Left hindlimb (tissue), 1 donor: ENCODE measurements at places on chromosomes 11 and 22.

DNA sequence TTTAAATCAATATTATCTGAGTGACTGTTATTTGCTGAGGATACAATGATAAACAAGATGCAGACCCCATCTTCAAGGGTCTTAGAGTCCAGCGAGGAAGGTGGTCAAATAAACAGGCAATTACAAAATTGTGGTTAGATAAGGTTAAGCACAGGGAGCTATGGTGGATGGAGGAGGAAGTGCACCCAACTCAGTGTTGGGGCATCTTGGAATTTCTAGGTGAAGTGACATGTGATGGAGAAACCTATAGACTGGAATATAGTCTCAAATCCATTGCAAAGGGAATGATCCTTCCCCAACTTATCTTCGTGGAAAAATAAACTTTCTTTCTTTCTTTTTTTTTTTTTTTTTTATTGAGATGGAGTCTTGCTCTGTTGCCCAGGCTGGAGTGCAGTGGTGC lies 3.4 kb upstream of the PTPRJ start:
- no peak for DNase-seq

GRCh38 chr22:43858156-43858895 lies 4.0 kb downstream of the SULT4A1 start:
- DNase-seq = no peak

DNA sequence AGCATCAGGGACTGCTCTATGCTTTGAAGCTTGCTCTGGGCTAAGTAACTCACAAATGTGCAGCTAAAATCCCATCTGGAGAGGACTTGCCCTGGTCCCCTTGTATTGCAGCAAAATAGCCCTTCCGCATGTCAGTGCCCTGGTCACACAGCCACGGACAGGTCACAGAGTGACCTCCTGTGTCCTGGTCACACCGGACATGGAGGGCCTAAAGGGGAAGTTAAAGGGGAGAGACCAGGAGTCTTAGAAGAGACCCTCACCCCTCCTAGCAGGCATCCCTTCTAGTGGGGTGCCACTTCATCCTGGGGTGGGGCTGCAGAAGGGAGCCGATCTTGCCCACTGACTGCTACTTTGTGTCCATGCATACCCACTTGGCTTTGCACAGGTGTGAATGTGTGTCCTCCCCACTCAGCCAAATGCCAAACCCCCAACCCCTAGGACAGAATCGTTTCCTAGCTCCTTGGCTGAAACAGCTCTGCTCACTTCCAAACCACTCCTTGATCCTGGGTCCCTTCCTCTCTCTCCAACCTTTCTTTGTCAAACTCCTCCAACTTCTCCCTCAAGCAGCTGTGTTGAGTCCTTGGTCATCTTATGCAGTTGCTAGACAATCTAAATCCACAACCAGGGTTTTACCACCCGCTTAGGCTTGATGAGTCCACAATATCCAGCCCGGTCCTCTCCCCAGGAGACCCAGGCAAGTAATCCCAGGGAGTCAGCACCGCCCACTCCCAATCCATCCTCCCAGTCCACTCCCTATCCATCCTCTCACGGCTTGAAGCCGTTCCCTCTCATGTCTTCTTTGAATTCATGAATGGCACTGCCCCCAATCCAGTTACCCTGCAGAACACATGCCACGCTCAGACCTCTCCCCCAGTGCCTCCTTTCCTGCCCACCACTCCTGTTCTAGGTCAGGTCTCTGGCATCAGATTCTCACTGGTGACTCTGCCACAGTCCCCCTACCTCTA lies 3.3 kb upstream of the FXYD6 start:
- DNase-seq = no peak

- no peak for DNase-seq
Measured at GRCh38 chr11:68313574-68314202, 1.3 kb downstream of the LRP5 start.

GRCh38 chr11:74849525-74850391 lies 99.1 kb downstream of the XRRA1 start:
- no peak for DNase-seq

DNA sequence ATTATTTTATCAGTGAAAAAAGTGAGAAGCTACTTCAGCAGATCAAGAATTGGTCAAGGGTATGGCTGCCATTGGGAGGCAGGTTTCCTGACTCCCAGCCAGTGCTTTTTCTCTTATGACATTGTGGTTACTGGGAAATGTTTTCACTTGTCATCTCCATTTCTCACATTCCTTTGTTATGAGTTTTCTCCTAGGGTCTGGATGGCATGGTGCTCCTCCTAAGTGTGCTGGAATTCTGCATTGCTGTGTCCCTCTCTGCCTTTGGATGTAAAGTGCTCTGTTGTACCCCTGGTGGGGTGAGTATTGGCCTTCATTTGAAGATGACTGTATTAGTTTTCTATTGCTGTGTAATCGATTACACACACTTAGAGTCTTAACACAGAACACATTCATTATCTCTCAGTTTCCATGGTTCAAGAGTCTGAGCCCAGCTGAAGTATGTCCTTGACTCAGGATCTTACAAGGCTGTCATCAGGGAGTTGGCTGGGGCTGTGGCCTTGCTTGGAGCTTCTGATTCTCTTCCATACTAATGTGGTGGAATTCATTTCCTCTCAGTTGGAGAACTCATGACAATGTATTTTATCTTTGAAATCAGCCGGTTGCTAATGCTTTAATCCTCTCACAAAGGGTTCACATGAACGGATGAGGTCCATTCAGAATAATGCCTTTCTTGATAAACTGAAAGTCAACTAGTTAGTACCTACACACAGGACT lies 21.0 kb upstream of the MS4A6E start:
- DNase-seq = no peak

DNA sequence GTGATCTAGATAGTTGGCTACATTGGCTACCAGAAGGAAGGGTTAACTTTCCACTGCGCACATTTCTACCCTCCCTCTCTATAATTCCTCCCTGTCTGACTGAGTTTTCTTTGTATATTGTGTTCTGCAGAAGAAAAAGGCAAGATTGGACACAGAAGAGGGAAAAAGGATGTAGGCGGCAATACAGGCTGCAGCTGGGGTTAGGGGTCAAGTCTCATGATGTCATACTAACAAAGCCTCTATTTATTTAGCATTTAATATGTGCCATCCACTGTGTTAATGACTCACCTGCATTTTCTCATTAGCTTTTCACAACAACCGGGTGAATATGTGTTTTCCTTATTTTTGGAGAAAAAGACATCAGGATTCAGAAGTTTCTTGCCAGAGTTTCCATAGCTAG lies 2.0 kb downstream of the FAM83F start:
- DNase-seq = no peak

- DNase-seq = no peak
Measured at GRCh38 chr22:16965083-16965482, 42.9 kb downstream of the GAB4 start.

GRCh38 chr11:31106326-31106725 lies 263.2 kb downstream of the DCDC1 start:
- no peak for DNase-seq

GRCh38 chr11:46178513-46178912 lies 57.3 kb upstream of the PHF21A start:
- no peak for DNase-seq

- DNase-seq = peak; percentile 62
Measured at GRCh38 chr11:11243590-11244469, 109.2 kb downstream of the CSNK2A3 start.

GRCh38 chr11:19430346-19430745 lies 189.6 kb upstream of the E2F8 start:
- DNase-seq = no peak

DNA sequence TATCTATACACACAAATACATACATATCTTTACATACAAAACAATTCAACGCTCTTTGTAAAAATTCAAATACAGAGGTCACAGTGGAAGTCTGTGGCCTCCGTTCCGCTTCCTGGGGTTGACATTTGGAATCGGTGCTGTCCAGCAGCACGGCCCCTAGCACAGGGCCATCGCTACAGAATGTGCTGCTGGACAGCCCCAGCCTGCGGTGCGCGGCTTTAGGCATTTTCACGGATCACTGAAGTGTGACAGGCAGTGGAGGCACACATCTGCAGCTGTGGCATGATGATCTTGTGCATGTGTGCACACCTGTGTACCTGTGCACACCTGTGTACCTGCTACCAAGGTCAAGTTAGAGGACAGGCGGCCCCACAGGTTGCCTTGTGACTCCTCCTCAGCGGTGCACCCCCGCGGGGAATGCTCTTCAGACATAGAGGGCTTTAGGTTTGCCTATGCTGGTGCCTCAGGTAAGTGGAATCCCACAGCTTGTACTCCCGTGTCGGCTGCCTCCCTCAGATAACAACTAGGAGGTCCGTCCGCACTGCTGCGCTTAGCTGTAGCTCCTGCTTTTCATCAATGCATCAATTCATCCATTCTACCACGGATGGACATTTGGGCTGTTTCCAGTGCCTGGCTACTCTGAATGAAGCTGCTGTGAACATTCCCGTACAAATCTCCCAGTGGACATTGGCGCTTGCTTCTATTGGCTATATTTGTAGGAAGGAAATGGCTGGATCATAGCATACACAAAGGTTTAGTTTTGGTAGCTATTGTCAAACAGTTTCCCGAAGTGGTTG lies 29.9 kb downstream of the GAL start:
- DNase-seq = no peak

DNA sequence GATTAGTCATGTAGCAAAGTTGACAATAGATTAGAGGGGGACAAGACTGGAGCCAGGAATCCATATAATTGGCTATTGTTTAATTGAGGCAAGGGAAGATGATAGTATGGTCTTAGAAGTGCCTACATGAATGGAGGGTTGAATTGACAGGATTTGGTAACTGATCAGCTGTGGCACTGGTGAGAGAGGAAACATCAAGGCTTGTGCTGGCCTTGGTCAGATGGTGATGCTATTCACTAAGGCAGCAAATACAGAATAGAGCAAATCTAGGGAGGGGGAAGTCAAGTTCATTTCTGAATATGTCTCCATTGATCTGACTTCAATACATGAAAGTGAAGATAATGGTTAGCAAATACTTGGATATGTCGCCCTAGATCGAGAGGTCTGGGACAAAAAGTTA lies 54.3 kb upstream of the APOA1 start:
- DNase-seq = no peak

DNA sequence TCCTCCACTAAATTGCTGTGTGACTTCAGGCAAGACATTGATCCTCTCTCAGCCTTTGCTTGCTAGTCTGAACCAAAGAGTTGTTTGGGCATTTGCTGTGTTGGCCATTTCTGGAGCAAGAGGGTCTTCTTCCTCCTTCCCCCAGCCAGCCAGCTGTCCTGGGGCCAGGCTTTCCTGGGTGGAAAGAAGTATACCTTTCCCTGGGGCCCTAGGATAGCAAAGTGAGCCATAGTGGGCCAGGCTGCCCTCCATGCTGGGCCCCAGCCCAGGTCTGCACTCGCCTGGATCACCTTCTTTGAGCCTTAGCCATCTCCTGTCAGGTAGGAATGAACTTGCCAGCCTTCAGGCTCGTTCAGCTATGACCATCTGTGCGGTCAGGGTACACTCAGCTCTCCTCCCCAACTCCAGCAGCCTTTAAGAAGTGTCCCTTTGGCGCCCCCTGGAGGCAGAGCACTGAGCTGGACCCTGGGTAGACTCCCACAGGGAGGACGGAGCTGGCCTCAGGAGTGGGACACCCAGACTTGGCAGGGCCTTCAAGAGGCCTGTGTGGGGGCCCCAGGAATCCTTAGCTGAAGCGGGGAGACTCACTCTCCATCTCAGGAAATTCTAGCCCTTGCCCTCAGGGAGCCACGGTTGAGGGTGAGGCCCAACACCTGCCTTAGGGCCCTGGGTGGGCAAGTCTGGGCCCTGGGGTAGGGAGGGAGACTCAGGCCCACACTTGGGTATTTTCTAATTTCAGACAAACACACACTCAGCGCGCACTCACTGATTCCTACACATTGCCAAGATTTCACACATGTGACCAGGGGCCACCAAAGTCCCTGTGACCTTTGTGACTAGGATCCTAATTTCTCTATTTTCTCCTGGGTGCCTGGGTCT lies 35.6 kb upstream of the TPBGL start:
- peak; percentile 81 for DNase-seq

- peak; percentile 54 for DNase-seq
Measured at GRCh38 chr11:76577226-76577920, 93.2 kb downstream of the LRRC32 start.

DNA sequence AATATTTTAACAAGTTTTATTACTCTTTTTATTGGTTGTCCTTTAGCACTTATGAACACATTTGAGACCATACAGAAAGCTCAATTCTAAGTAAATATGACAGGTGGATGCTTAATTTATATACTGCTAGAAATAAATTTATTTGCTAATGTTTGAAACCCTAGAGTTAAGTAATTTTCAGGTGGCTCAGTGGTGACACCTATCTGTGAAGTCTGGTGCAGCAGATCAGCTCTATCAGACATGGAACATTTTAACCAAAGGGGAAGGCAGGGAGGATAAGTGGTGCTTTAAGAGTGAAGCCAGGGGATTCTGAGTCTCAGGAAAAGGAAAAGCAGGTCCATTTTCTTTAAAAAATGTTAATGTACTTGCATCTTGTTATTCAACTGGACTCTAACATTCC lies 175.8 kb downstream of the DSCAML1 start:
- DNase-seq = no peak

GRCh38 chr11:46457021-46457420 lies 65.4 kb upstream of the CHRM4 start:
- no peak for DNase-seq

DNA sequence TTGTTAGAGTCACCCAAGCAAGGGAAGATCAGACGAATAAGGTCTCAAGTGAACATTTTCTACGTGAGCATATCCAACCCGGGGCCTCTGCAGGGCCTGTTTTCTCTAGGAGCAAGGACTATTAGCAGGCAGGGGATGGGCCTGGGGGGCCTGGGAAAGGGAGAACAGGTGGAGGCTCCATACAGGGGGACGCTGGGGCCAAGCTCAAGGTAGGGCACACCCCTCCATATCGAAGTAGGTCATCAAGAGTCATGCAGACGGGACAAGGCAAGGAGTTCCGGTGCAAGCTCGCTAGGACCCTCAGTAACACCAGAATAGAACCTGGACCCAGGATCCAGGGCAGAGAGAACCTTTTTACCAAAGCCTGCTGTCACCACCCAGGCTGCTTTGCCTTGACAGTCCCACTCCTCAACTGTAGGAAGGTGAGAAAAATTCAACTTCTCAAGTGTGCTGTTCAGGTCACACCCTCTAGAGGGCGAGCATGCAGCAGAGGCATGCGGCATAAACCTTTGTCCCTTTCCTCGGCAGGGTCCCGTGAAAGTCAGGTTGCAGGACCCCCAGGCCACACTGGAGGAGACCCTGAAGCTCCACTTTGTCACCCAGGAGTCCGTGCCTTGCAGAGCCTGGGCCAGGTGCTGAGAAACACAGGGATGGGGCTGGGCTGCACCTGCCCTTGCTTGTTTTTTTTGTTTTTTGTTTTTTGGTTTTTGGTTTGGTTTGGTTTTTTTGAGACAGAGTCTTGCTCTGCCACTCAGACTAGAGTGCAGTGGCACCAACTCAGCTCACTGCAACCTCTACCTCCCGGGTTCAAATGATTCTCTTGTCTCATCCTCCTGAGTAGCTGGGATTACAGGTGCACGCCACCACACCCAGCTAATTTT lies 8.6 kb upstream of the APOBEC3B start:
- DNase-seq = peak; percentile 42
